HT-29 (cell line): ENCODE measurements at places on chromosomes 3 and 15.

GRCh38 chr3:68924897-68925296 lies 7.5 kb downstream of the TAFA4 start:
- DNase-seq: no peak

DNA sequence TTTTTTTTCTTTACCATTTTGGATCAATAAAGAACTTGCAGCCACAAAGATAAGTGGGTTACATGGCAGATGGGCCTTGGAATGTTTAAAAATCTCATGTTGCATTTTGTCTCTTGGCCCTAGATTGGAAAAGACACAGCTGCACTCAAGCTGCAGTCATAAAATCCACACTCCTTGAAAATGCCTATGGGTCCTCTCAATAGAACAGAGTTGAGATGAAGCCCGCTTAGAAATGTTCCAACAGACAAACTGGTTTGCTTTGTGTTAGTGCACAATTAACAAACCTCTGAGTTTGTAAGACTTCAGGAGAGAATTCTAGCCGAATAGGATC lies 401.2 kb upstream of the CDIN1 start:
- no peak for DNase-seq

DNA sequence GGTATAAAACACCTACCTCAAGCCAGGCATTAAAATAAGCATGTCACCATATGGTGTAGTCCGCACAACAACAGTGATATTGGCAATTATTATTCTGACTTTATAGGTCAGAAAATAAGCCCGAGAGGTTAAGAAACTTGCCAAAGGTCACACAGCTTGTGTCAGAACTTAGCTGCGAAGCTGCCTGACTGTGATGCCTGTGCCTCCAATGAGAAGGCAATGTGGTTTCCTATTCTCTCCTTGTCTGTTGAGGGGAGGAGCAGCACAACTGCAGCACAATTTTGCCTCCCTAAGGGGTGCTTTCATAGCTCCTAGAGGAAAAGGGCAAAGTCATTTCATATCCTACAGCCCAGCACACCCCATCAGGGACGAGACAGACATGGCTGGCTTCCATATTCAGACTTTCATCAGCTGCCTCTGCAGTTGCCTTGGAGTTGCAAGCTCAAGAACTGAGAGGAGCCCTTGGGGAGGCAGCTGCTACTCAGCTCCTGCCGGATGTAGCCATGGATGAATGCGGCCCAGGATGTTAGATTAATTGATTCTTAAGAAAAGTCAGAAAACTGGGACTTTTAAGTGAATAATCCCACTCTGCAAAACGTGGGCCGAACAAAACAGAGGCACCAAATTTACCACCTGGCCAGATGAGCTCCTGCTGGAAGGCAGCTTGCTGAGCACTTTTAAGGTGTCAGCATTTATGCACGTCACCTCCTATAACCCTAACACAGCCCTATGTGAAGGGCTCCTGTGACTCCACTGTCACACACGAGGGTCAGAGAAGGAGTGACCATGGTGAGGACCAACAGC lies 38.5 kb downstream of the MYO5C start:
- DNase-seq: no peak

- no peak for DNase-seq
Measured at GRCh38 chr3:161672478-161672877, 175.9 kb downstream of the OTOL1 start.

GRCh38 chr3:79217096-79217495 lies 550.7 kb downstream of the ROBO1 start:
- no peak for DNase-seq

GRCh38 chr3:111676211-111677006 lies 81.3 kb upstream of the ZBED2 start:
- peak; percentile 83 for DNase-seq

DNA sequence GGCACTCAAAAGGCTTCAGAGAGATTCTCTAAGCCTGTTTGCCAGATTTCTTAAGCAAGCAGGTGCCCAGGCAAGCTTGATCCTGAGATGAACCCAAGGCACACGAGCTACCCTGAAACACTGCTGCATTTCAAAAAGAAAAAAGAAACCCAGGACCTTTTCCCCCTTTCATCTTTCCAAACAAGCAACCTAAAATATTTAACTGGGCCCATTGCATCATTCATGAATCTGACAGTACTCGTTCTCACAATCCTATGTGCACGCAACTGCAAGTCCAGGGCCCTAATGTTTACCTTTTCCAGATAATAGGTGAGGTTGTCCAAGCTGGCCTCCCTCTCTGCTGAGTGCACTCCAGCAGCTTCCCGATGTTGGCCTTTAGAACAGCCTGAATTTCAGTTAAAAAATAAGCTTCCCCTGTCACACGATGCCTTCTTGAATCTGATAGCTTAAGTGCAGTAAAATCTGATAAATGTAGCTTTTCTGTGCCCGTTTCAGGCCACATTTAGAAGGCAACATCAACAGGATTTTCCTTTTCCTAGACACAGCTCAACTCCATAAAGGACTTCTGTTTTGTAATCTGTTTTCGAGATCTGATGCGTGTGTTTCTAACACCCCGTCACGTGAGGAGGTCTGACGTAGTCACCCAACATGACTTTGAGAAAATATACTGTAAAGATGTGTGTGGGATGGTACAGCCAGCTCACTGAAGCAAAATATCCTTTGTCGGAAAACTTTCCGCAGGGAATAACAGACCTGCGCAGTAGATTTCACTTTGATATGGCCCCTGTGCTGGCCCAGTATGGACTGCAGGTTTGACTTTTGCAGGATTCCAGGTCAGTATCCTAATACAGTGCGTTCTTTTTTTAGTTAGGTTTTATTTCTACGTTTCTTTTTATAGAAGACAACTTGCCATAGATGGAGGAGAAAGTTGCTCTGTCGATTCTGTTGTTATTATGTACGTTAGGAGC lies 55.1 kb upstream of the RASA2 start:
- no peak for DNase-seq

DNA sequence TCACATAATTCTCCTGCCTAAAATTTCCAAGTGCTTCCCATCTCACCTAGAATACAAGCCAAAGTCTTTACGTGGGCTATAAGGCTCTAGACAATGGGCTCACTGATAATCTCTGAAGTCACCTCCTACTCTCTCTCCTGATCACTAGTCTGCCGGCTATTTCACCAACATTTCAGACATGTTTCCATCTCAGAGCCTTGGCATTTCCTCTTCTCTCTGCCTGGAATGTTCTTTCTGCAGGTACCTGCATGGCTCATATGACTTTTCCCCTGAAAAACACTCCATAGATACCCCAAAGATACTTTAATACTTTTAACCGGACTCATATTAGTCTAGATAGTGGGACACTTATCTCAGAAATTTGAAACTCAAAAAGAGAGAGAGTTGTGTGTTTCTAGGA lies 32.7 kb downstream of the CD200 start:
- no peak for DNase-seq

DNA sequence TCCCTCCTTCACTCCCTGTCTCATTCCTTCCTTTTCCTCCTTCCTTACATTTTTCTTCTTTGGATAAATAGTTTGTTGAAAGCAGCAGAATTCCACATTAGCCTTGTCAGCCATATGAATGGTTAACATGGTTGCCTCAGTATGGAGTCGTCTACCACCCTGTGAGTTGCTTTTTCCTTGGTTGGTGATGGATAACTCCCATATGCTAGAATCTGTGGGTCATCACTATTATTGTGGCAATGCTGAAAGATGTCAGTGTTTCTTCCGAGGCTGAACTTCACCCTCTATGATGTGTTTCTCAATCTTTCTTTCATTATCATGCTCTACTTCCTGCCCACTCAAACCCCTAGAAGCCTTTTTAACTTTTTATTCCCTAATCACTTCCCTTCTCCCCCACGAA lies 481.8 kb upstream of the KCNMB2 start:
- DNase-seq: no peak

GRCh38 chr3:43024181-43024885 lies 45.2 kb downstream of the GASK1A start:
- DNase-seq: no peak

DNA sequence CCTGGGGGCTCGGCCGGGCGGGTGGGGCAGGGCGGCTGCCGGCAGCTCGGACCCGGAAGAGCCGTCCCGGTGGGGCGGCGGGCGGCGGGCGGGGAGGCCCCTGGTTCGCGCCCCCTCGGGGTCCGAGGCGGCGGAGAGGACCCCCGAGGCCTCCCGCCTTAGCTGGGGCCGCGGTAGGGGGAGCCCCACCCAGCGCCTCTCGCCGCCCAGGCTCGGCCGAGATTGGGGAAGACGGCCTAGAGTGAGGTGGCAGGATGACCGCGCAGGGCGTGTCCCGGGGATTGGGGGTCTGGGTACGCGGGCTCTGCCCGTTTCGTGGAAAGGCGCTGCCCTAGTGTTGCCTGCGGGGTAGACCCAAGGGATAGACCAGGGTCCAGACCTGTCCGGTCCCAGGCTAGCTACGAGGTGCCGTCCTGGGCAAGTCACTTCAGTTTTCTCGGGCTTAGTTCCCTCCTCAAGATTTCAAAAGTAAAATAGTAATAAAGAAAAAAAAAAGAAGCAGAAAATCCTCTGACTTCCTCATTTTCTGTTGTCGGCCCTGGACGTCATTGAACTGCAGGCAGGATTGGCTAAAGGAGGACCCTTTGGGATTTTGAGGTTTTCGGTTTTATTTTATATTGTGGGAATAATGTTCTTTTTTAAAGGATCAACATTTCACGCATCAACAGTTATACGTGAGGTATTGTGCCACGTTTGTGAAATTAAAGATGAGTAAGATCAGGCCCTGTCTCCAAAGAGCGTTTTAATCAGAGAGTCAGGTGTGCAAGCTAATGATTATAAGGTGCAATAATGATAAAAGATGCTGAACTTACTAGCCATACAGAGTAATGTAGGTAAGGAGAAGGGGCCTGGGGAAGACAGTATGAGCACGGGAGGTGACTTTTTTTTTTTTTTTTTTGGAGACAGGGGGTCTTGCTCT lies 679 bp downstream of the IQGAP1 start:
- DNase-seq: peak; percentile 52

GRCh38 chr15:74839526-74840395 lies 3.2 kb downstream of the ULK3 start:
- no peak for DNase-seq

DNA sequence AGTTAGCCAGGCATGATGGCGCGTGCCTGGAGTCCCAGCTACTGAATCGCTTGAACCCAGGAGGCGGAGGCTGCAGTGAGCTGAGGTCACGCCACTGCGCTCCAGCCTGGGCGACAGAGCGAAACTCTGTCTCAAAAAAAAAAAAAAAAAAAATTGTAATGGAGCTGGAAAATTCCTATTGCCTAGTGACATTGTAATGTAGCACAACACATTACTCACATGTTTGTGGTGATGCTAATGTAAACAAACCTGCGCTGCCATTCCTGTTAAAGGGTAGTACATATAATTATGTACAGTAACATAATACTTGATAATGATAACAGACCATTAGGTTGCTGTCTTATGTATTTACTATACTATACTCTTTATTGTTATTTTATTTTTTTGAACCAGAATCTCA lies 39.1 kb downstream of the KNL1 start:
- peak; percentile 40 for DNase-seq

- DNase-seq: no peak
Measured at GRCh38 chr3:16508243-16508578, 5.3 kb downstream of the RFTN1 start.

DNA sequence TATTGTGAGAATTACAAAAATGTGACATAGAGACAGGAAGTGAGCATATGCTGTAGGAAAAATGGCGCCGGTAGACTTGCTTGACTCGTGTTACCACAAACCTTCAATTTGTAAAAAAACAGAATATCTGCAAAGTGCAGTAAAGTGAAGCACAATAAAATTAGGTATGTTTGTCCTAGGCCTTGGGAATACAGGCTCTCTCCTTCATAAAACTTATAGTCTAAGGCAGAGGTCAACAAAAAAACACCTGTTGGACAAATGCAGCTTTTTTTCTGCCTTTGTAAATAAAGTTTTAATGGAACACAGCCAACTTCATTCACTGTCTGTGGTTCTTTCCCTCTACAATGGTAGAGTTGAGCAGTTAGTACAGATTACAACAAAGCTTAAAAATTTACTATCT lies 216.8 kb upstream of the SATB1 start:
- peak; percentile 22 for DNase-seq

DNA sequence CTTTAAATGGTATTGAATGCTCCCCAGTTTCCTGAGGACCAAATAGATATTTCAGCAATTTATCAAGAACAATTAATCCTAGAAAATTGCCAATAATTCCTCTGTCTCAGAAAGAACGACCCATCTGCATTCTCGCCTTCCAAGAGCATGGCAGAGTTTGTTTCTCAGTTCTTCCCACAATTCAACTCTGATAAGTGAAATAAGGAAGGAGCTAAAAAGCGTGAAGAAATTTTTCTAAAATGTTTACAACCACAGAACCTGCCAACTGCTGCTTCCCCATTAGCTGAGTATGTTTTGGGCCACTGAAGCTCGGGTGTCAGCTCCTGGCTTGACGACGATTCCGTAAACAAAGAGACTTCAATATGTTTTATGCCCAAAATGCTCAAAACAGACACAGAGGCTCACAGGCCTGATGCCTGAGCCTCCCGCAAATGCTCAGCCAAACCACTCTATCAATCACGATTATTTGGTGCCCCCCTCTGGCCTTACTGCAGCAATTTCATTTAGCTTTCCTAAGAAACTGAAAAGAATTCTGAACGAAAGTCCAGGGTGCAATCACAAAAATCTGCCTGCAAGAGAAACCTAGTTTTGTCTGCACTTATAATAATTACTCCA lies 259.2 kb upstream of the CCDC54 start:
- DNase-seq: peak; percentile 65

DNA sequence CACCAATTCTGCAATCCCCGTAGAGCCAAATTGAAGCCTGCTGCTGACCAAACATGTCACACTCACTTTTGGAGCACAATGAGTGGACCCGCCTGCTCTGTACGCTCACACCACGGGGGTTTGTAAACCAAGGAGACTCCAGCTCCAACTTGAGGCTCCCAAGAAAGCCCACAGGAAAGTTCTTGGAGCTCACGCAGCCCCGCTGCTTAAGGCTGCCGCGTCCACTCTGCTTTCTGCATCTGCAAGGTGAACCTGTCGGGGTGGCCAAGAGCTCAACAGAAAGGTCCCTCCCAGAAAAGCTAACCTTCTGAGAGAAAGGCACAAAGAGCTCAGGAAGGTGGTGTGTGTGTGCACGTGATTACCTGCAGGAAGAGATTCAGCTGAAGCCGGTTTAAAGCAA lies 94.9 kb downstream of the PCSK6 start:
- DNase-seq: no peak
